ENCODE measurements at places on chromosomes 1 and 21.

DNA sequence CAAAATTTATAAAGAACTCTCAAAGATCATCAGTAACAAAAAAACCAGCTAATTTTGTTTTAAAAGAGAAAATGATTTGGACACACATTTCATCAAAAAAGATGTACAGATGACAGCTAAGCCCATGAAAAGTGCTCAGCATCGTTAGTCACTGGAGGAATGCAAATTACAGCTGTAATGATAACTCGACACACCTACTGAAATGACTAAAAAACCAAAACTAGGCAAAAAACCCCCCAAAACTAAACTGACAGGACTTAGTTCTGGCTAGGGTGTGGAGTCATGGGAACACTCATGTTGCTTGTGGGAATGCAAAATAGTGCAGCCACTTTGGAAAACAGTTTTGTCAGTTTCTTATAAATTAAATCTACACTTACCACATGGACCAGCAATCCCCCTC lies 59.5 kb downstream of the CNIH3 start:
- DNase-seq = no peak

DNA sequence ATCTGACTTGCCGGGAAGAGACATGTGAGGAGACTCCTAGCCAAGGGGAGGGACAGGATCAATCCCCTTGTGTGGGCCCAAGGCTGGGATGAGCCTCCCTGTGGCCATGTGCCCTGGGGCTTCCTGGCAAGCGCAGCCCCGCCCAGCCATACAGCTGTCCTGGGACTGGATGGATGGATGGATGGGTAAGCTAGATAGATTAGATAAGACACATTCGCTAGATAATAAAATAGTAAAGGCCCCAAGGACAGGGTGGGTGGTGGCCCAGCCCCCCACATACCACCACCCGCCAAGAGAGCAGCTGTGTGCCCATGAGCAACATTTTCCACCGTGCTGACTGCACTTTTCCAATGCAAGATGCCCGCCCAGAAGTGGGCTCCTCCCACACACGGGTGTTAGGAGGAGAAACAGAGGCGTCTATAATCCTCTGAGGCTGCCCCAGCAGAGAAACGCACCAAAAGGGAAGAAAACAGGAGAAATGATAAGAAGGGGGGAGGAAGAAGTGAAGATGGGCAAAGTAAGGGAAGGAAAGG lies 25.1 kb downstream of the ZBTB17 start:
- DNase-seq = no peak

- DNase-seq = peak; percentile 49
These were observed 958 bp downstream of the LYPLAL1 start for GRCh38 chr1:219174460-219175211.

DNA sequence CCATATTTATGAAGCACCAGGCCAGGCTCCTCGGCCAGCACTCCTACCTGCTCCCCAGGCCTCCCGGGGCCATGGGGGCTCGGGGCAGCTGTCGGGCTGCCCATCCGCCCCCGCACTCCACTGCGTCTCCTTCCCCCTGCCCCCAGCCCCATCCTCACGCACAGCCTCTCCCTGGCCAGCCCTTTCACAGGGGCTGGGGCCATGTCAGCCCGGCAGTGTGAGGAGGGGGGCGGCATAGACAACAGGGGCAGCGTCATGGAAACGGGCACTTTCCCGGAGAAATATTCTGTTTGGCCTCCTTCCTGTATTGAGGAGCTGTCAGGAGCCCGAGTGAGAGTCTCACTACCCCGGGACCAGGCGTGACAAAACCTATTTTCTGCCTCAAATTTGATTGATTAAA lies 87.3 kb downstream of the CASZ1 start:
- DNase-seq = no peak

- no peak for DNase-seq
These were observed 55.3 kb downstream of the LGR6 start for GRCh38 chr1:202248861-202249260.

DNA sequence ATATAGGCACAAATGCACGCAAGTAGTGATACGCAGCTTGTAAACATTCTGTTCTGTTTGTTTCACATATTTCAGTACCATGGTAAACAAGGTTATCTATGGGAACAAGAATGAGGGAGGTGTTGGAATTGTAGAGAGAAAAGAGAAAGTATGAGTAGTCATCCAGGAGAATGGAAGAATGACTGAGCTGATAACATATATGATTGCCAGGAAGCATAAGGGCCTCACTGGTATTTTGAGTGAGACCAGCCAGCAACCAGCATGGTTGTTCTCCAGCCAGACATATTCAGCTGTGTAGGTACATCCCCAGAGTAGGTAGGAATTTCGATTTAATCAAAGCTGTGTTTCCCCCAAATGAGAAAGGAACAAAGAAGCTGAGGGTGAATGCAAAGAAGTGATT lies 58.9 kb upstream of the ARTN start:
- no peak for DNase-seq
